ENCODE measurements at places on chromosomes 13 and 19.
A peak's percentile ranks its signal among the peaks of the same experiment; 100 is the strongest.

GRCh38 chr19:41411100-41411967 lies 13.7 kb downstream of the BCKDHA start:
- no peak for DNase-seq

DNA sequence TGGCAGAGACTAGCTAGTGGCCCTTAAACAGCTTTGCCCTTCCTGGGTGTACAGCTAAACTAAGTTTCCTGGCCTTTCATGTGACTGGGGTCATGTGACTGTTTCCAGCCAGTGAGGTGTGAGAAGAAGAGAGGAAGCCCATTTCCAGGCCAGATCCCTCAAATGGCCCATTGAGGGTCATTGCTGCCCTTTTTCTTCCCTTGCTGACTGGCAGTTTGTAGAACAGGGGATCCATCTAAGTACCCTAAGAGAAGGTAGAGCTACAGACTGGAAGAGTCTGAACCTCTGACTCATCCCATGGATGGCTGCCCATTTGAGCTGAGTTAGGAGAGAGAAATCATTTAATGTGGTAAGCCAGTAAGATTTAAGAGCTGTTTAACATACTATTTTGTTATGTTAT lies 2.8 kb downstream of the SWSAP1 start:
- DNase-seq, result peak; percentile 55

DNA sequence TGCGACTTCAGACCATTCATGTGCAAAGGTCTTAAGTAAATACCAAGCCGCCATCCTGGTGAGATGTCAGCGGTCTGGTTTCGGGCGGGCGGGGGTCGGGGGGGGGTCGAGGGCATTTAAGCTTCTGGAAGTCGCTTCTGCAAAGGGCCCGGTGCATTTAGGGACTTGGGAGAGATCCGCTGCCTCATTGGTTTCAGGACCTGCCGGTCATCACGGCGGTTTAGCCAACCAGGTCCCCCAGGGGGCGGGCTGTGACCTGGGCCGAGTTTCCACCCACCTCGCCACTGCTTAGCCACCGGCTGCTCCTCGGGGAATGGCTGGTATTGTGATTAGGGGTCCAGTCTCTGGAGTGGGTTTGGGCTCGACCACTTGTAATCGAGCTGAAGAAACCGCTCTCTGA lies 7.8 kb downstream of the ANKLE1 start:
- peak; percentile 95 for DNase-seq

- DNase-seq, result no peak
Observed at GRCh38 chr19:7779631-7780486, 16.8 kb downstream of the CLEC4M start.

GRCh38 chr19:39848392-39848791 lies 2.2 kb upstream of the FBL start:
- no peak for DNase-seq

DNA sequence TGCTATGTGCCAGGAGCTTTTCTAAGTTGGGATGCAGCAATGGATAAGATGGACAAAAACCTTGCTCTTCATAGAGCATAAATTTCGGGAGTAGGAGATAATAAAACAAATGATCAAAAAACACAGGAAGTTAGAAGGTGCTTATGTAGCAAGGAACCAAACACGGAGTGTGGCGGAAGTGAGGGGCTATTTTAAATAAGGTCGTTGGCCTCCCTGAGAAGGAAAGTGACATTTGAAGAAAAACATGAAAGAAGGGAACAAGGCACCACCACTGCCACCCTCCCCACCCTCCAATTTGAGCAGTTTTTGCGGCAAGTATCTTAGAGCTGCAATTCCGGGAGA lies 3.2 kb upstream of the GSX1 start:
- no peak for DNase-seq

- DNase-seq, result no peak
Observed at GRCh38 chr19:30105316-30105715, 163.3 kb downstream of the URI1 start.

DNA sequence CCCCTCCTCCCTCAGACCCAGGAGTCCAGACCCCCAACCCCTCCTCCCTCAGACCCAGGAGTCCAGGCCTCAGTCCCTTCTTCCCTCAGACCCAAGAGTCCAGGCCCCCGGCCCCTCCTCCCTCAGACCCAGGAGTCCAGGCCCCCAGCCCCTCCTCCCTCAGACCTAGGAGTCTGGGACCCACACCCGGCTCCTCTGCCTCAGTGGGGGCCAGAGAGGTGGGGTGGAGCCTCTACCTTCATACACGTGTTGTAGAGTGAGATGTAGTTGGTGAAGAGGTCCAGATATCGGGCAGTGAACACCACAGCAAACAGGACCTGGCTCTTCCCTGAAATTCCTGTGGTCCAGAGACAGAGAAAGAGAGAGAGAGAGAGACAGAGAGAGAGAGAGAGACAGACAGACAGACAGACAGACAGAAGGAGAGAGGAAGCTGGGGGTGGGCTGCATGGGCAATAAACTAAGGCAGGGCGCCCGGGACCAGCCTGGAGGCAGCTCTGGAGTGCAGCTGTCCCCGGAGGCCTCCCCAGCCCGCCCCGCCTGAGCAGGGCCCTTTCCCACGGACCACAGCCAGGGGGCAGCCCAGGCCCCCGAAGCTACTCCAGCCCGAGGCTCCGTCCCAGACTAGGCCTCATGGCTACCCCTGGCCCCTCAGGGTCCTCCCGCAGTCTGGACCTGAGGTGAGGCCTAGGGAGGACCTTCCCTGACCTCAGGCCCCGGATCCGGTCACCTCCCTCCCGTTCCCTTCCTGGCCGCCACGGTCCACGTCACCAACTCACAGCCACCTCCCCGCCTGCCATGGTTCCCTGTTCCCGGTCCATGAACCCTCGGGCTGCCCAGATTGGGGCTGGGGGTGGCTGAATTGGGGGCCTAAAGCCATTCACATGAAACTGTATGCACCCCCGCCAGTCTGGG lies 907 bp downstream of the KDELR1 start:
- DNase-seq, result peak; percentile 79

DNA sequence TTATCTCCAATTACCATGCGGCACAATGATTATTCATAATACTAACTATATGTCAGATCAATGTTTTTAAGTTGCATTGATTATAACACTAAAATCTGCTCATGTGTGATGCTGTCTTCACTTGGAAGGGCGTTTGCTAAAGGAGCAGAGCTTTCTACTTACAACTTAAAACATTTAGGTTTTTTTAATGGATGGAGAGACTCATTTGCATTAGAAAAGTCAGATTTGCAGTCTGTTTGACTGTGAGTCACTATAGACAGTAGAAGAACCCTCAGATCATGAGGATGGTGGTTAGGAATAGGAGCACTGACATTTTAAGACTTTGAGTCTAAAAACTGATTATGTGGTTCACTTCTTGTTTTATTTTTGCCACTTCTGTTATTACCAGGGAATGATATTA lies 364.6 kb downstream of the HS6ST3 start:
- no peak for DNase-seq

- DNase-seq, result no peak
Observed at GRCh38 chr19:23882493-23882892, 32.2 kb upstream of the ZNF726 start.

DNA sequence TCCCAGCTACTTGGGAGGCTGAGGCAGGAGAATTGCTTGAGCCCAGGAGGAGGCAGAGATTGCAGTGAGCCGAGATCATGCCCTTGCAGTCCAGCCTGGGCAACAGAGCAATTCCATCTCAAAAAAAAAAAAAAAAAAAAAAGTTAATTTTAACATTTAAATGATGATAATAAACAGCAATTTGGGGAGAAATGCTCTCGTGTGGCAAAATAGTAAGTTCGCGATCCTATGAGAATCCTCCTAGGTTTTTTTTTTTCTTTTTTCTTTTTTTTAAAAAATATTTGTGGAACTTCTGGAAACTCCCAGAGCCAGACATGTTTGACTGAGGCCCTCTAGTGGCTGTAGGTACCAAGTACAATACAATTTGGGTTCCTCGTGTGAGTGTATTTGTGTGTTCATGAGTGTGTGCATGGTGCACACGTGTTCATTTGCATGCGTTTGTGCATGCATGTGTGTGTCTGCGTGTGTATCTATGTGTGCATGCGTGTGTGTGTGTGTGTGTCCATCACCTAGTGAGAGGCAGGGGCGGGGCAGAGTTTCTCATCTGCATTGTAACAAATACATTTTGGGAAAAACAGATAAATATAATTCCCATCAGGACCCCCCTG lies 31.2 kb downstream of the TMPRSS9 start:
- DNase-seq, result peak; percentile 73

- no peak for DNase-seq
Observed at GRCh38 chr13:43933378-43933777, 53.7 kb downstream of the LACC1 start.

DNA sequence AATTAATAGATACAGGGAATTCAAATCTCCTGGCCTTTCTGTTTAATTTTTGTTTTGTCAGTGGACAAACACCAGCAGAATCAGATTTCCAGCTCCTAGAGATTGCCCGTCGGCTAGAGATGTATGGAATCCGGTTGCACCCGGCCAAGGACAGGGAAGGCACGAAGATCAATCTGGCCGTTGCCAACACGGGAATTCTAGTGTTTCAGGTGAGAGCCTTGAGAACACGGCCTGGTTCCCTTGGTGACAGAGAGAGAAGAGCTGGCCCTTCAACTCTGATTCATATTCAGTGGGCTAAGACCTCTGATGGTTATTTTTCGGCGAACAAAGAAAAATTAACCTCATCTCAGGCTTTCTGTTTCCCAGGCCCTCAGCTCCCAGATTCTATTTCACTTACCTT lies 191.3 kb downstream of the STK24 start:
- DNase-seq, result no peak

DNA sequence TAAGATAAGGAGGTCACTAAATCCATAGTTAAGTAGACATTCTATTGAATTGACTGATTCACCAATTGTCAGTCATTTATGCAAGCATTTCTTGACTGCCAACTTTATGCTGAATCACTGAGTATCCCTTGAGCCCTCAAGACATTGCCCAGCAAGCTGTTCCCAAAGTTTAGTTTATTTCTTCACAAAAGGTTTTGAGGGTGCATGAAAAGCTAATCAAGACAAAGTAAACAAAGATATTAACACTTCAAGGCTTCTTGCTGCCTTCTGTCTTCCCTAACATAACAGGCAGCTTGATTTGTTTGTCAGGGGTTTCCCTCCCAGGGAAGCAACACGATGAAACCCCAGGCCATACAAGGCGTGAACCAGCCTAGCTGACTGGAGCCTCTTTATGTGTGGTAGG lies 374.4 kb downstream of the SPRY2 start:
- DNase-seq, result no peak

GRCh38 chr19:3202346-3202745 lies 16.6 kb downstream of the NCLN start:
- no peak for DNase-seq

- peak; percentile 14 for DNase-seq
Observed at GRCh38 chr13:79901336-79901735, 420.4 kb downstream of the NDFIP2 start.

DNA sequence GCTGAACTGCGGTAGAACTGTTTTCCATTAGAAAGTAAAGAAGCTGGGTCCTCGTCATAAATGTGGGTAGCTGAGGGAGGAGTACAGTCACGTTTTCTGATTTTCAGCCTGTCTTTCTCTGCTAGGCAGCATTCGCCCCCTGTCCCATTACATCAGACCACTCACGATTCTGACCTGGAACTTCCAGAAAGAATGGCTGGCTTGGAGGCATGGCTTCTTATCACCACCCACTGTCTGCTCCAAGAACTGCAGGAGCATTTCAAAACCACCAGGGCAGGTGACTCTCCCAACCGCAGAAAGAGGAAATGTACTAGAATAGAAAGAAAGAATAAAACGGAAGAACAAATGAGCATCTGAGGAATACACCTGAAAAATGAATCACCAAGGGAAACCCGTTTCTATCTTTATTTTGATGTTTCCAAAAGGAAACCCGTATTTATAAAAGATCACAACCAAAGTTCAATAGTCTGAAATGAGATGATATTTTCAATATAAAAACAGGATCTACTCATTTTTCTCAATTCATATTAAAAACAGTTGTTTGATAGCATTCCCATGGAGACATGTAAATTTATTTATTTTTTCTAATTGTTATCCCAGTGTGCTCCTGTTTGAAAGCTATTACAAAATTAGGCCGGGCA lies 22.1 kb upstream of the POMP start:
- DNase-seq, result peak; percentile 71

DNA sequence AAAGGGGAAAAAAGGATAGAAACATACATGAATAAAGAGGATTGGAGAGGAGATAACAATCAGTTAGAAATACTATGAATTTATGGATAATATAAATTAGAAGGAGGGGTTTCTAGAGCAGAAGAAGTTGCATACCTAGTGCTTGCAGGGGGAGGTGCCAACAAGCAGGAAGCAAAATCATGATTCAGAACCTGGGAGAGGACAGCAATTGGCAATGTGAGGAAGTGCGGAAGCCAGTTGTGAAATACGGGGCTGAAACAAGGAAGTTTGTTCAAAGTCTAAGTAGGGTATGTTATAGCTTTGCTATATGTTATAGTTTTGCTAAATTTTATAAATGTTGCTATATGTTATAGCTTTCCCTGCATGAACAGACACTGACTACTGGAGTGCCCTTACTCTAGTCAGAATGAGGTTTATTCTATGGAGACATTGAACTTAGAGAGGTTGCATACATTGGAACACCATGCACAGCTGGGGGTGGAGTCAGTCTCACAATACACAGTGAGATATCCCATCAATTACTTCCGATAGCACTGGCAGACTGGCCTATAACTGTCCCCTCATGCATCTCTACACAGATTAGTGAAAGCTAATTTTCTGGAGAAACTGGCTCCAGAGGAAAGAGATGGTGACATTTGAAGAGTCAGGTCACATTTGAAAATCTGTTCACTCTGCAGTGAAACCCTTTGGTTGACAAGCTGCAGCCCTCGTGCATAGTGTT lies 92.1 kb downstream of the GPC6 start:
- DNase-seq, result no peak

DNA sequence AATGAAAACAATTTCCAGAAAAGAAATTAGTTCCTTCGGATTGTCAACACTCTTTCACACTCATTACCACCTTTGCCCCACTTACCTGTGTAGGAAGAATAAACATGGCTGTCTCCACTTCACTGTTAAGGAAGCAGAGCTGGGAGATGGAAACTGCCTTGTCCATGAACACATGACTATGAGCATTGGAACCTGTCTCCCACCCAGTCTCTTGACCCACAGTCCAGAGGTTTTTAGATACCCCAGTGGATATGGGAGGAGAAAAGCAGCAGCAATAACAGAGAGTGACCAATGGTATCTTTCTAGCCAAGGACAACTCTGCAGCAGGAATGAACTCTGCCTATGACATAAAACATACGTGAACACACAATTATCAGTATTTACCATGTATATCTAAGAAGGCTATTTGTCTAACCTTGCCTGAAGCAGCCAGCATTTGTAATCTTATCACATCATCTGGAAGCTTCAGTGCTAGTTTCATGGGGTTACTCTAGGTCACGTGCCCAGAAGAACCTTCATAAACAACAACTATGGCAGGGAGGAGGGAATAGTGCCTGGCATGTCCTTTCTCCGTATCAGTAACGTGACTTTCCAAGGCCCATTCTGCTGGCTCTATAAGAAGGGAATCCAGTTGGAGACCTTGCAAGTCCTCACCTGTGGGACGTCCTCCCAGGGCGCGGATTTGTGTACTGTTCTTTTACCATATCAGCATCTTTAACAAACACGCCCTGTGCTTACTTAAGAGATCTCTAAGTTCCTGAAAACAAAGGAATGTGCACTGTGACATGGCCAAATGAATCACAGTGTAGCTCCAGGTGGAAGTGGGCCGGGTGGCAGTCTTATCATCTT lies 221.8 kb upstream of the UBL3 start:
- DNase-seq, result no peak
